NCI-H1694 (cell line): ENCODE measurements at places on chromosomes 6 and 20.

DNA sequence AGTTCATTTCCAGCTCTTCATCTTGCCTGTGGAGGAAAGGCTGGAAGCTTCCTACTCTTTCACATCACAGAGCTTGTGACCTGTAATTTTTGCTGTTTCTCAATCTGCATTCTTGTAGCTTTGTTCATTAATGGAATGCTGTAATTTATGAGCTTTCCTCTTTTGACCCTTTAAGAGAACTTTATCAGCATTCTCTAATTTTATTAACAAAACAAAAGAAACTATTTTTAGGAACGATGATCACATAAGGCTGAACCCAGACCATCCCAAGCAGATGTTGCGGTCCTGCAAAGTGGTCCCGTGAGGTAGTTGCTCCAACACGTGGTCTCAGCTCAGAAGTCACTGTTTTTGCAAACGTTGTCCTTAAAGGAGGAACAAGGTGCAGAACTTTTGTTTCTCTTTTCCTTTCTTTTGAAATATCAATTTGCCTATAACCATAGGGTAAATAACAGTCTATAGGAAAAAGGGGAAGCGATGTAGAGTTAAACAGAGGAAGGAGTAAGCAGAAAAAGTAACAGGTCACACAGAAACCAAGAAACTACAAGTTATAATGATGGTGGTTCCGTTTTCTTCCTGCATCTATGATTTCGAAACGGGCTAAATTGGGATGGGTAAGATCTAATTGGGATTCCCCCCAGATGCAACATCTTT lies 121.3 kb upstream of the PHACTR1 start:
- no peak for DNase-seq

- peak; percentile 54 for DNase-seq
Observed at GRCh38 chr6:109073344-109074132, 21.1 kb downstream of the SESN1 start.

GRCh38 chr20:16662467-16662866 lies 67.4 kb upstream of the SNRPB2 start:
- no peak for DNase-seq

GRCh38 chr6:44053760-44054556 lies 73.3 kb downstream of the MRPL14 start:
- no peak for DNase-seq

- DNase-seq: no peak
Observed at GRCh38 chr6:75794351-75794846, 45.4 kb downstream of the MYO6 start.

DNA sequence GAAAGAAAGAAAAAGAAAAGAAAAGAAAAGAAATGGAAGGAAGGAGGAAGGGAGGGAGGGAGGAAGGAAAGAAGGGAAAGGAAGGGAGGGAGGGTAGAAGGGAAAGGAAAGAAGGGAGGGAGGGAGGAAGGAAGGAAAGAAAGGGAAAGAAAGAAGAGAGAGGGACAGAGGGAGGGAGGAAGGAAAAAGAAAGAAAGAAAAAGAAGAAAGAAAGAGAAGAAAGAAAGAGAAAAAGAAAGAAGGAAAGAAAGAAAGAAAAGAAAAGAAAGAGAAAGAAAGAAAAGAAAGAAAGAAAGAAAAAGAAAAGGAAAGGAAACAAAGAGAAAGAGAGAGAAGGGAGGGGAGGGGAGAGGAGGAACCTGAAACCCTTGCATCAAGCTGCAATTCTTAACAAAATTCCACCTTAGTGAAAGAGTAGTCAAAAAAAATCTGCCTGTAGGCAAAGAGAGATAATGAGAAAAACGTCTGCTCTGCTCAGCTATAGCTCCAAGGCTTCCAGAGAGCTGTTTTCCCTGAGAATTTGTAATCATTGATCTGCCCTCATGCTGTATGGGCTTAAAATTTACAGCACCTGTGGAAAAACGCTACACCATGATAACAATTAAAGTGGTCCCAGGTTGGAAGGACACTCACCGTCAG lies 16.7 kb upstream of the MYCT1 start:
- DNase-seq: no peak

GRCh38 chr6:143100429-143100828 lies 39.7 kb downstream of the AIG1 start:
- no peak for DNase-seq

- DNase-seq: no peak
Observed at GRCh38 chr20:47235853-47236638, 120.5 kb downstream of the ZMYND8 start.

DNA sequence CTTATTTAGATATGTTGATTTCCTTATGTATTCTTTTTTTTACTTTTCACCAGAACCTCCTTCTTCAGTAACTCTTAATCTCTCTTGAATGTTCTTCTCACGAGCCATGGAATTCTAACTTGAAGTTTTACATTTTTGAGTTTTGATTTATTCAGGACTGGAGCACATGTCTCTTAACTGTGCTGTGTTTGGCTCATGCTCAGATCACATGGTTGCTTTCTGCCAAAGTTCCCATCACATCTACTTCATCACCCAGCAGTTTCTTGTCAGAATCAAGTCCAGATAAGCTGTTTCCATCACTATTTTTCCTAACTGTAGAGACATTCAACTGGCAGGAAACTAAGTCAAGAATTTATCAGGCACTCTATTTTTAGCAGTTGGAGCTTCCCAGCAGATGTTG lies 31.7 kb downstream of the SLC35A1 start:
- no peak for DNase-seq

- DNase-seq: peak; percentile 19
Observed at GRCh38 chr6:69294862-69295261, 501.9 kb downstream of the LMBRD1 start.

DNA sequence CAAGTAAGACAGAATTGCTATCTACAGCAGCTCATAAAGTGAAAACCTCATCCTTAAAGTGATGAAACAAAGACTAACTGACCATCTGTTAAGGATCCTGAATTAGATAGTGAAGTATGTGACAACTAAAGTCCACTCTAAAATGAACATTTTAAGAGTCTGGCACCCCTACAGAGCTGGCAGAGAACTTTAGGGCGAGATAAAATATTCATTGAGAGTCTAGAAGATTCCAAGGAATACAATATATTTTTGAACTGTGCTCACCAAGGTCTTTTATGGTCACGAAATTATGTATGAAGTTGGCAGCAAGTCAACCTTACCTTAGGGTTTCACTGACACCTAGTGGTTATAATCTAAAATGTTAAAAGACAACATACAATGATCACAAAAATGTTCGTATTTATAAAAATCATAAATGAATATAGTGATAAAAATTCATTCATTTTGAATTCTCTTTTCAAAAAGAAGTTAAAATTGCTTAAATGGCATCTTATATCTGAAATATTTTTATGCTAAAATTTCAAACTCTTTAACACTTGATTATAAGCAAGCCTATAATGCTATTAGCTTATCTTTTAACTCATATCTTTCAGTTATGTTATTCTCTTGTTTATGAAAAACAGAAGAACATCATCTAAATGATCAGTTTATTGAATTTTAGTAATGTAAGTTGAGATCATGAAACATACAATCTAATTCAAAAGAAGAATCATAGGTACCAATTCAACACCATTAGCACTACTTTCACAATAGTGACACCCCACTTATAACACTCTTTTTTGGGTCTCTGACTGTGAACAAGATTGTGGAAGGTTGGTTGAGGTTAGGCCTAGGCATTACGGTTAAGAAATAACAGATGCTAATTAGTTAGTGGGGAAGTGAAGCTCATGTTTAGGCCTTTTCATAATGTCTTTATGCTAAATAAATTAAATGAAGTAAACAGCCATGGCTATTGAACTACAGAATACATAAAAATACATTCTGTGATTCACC lies 27.5 kb downstream of the RSPH3 start:
- DNase-seq: peak; percentile 48

DNA sequence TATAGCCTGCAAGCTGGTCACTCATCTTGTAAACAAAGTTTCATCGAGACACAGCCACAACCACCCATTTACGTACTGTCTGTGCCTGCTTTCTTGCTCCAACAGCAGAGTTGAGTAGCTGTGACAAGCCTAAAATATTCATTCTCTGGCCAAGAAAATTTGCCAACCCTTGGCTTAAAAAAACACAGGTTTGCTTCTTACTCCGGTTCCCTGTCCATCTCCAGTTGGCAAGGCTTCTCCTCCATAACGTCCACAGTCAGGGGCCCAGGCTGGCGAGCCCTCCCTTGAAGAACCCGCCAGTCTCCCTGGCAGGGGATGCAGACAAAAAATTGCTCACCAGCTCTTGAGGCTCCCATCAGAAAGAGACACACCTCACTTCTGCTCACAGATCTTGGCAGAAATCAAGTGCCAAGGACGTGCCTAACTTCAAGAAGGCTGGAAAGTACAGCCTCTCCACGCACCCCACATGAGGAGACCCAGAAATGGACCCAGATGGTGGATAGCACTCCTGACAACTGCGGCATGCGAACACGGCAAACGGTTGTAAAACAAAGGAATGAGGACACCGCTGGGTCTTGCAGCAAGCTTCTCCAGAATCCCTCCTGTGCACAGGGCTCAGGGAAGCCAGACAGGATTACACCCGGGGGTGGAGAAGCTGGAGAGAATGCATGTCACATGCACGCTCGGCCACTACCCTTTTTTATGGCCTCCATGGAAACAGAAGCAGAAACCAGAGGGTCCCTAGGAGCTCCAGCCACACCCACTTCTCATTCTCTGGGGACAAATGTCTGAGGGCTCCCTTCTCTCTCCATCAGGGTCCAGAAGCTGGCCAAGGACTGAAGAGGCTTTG lies 59.8 kb upstream of the SIRPA start:
- no peak for DNase-seq

DNA sequence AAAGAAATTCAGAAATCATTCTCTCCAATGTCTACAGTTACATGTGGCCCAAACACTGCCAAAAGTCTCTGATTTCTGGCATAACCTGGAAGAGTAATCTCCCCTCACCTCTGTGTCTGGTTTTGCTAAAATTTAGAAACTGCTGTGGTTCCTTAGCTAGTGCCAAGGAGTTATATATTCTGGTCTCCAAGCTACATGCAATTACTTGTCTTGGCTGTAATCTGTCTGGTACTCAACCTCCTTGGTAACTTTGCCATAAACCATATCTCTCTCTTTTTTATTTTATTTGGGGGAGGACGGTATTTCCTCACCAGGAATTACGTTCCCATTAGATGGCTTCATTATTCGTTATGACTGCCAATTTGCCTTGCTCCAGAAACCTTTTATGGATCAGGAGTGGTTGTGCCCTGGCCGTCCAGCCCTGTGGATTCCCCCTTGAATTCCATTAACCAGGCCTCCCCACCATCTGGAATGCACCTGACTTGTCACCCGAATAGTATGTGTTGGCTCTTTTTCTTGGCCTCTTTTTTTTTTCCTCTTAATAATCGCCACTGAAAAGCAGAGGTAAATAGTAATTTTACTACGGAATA lies 400.0 kb downstream of the CD83 start:
- DNase-seq: no peak

DNA sequence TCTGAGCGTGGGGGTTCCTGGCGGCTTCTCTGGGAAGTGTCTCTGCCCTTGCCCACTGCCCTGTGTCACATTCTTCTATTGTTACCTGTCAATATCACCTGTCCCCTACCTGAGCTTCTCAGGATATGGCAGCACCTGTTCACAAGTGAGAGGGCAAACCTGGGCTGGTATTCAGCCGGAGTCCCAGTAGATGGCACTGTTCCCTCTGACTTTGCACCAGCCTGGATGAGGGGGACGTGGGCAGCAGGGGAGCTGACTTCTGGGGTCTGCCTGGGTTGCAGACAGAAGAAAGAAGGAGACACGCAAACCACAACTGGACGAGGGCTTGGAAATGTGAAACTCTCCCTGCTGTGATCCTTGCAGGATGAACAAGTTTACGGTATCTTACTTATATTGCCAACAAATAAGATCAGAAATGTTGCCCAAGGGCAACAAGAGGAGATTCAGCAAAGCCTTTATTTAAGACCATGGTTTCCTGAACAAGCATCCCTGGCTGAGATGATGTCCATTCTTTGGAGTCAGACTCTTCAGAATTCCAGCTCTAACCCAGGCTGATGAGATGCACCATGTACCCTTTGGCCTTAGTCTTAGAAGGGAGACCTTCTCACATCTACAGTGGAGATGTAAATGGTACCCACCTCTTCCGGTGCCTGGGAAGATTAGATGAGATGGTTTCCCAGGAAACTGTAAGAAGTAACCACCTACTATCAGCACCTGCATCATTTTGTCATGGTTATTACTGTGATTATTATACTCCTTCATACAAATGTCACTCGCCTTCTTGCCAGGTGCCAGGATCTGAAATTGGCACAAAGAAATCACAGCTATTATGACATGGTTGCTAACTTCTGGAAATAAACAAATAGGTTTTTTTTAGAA lies 400.0 kb upstream of the CDH4 start:
- no peak for DNase-seq

- no peak for DNase-seq
Observed at GRCh38 chr6:168496997-168497331, 56.0 kb downstream of the SMOC2 start.
